ENCODE measurements at places on chromosomes 6 and 20. TPM values are rescaled to one million over a fixed set of nuclear protein-coding genes. Genes with fewer than 3 reads are reported as not detected.
A peak's percentile ranks its signal among the peaks of the same experiment; 100 is the strongest.

DNA sequence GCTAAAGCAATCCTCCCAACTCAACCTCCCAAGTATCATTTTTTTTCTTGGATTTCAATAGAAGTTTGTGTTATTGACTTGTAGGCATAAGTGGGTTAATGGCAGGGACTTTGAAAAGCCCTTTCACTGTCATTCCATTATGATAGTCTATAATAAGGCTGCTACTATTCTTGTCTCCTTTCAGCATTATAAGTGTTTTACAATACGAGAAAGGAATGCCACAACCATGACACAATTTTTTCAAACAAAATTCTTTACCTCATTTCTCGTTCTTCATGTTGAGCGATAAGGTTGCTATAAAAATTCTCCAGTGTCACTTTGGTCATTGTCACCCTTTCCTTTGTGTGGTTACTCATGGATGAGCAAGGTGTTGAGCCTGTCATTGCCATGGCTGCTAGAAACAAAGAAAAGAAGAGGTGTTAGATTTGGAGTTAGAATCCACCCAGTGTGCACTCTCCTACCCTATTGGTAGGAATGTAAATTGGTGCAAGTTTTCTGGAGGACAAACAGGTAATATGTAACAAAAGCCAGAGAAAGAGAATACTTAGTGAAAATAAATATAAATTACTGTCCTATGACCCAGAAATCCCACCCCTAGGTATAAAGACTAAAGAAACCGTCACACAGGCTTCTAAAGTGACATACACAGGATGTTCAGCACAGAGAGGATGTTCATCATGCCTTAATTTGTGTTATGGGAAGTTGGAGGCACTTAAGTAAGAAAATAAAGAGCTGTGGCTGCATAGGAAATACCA, 7.3 kb downstream of the STK38 start:
- DNase-seq: no peak

- DNase-seq: no peak
These were observed 527.0 kb downstream of the CDH26 start for GRCh38 chr20:60485012-60485760.

DNA sequence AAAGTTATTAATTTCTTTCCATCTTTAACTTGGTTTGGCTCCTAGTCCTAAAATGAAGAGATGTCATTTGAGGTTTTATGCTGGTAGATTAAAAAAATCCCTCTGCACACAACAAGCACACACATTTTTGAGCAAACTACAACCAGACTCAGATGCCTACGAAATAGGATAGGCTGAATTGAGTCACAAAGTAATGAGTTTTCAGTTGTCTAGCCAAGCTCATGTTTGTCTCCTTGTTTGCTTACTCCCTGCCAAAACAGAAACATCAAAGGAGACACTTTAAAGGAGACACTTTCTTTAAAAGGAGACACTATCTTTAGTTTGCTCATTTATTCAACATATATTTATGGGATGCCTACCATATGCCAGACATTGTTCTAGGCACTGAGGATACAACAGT, 56.2 kb downstream of the TPBG start:
- no peak for DNase-seq

CDH22 gene
- 2.2 TPM for total RNA-seq

GRCh38 chr6:54578261-54578660, 268.3 kb upstream of the FAM83B start:
- no peak for DNase-seq

- DNase-seq: no peak
These were observed 242.4 kb downstream of the ALDH8A1 start for GRCh38 chr6:134707342-134708031.

GRCh38 chr6:109382576-109383437, 540 bp upstream of the CD164 start:
- DNase-seq: peak; percentile 98

DNA sequence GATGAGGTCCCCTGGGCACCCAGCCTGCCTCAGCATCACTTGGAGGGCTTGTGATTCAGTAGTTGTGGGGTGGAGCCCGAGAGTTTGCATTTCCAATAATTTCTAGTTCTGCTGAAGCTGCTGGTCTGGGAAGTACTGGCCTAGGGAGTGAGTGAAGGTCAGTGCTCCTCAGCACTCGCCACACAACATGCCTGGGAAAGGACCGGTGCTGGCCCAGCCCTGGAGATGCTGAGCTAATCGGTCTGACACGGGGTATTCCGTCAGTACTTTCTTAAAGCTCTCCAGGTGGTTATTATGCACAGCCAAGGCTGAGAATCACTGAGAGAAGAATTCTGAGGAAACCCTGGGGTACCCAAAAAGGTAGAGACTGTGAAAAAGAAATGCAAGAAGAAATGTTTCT, 228.2 kb downstream of the TMEM242 start:
- DNase-seq: no peak

Measured in lower leg skin (tissue), 4 donors.